CD4-positive, alpha-beta T cell treated with Interleukin-21 for 1 hour (primary cell): ENCODE measurements at places on chromosomes 6 and 20.
A peak's percentile ranks its signal among the peaks of the same experiment; 100 is the strongest.

DNA sequence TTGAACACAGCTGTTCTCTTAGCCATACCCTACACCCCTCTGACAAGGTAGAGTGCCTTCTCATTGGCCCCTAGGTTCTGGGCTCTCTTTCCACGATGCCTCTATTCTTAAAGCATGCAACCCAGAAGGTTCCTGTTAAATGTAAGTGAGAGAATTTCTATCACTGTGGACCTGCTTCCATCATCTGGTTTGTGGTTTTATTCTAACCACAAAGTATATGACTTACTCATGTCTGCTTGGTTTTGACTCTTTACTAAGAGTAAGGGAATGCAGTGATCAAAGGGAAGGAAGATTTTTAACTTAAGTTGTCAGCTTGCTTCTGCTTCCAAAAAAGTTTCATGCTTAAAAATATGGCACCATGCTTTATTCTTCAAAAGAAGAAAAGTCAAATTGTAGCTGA, 80.2 kb downstream of the ANKEF1 start:
- DNase-seq = no peak

DNA sequence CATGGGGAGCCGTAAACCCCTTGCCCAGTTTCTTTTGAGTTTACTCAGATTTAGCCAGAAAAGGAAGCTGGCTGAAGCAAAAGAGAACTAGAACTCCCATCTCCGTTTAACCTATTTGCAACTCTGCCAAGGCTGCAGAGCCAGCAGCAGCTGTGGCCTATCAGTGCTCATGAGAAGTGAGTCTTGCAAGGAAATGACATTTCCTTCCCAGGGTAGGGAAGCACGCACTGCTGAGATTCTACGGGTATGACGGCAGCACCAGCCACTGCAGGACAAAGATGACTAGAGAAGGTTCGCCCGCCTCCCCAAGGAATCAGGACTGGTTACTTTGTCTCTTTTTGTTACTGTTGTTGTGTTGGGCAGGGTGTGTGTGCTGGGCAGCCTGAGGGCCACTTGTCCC, 47.6 kb downstream of the PPP1R3G start:
- DNase-seq = no peak

DNA sequence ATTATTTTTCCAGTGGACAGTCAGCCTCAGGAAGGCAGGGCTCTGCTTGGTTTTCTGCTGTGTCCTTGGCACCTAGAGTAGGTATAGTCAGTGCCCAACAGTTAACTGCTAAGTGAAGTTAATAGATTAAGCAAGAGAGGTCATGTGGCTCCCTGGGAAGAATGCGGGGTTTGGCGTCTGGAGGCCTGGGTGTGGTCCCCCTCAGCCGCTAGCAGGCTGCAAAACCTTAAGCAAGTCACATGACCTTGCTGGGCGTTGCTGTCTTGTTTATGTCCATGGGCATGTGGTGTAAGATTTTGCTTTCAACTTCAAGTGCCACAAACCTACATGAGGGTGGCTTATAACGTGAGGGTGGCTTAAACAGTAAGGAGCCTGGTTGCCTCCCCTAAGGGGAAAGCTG, 75.5 kb upstream of the SCP2D1 start:
- peak; percentile 66 for DNase-seq

- no peak for DNase-seq
These were observed 13.2 kb downstream of the CITED2 start for GRCh38 chr6:139361211-139361610.

DNA sequence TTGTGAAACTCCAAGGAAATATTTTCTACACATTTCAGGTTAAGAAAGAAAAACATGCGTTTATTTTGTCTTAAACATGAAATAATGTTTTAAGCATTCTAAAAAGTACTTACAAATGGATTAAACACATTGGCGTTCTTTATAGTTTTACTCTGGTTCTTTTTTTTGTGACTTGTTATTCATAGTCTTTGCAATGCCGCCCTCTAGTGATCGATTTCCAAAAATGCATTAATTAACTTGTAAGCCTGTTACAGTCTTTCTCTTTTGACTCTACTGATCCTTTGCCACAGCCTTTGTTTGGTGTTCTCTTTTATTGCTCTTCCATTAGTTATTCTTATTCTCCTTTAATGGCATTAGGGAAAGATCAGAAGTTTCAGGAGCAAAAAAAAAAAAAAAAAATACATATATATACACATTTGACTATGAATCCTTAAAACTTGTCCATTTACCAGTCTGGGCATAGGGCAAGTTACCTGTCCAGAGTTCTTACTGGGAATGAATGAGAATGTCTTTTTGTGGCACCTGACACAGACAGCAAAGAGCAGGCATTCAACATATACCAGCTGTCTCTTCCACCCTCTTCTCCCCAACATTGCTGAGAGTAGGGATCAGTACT, 59.9 kb downstream of the MACROD2 start:
- DNase-seq = peak; percentile 18

GRCh38 chr6:88449770-88450169, 283.6 kb upstream of the CNR1 start:
- DNase-seq = no peak

DNA sequence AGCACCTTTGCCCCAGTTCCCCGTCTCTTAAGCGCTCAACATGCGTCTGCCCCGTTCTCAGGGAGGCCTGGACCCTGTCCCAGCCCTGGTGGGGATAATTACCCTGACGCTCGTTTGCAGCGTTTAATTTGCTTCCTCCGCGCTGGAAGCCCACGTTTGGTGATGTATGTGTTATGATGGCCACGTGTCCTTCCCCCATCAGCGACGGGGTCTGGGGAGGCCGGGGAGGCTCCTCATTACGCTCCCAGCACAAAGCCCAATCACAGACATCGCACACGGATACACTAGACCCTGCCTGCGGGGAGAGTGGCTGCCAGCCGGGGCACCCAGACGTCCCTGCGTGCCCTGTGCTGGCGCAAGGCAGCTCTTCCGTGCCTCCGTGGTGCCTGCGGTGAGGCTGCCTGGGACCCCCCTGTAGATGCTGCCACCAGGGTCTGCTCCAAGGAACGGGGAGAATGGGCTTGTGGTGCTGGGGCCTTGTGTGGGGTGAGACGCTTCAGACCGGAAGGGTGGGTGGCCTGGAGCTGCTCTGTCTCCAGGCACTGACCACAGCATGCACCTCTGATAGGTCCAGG, 10.2 kb upstream of the CHRNA4 start:
- no peak for DNase-seq

DNA sequence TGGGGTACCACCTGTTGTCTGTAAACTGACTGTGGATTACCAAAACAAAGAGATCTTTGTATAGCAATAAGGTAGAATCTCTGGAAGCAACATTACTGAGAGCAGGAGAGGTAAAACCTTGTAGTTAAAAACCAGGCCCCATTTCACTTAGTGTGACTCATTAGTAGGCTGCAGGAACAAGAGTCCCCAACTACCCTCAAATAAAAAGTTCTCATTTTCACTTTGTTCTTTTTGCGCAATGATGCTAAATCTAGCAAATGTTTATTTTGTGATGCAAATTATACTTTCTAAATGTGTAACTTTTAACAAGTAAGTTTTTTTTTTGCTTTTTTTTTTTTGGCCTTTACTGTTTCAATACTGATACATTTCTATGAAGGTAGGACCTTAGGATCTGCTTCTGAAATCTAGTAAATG, 67.1 kb downstream of the ESF1 start:
- no peak for DNase-seq

- no peak for DNase-seq
These were observed 105.6 kb downstream of the CDH26 start for GRCh38 chr20:60063739-60064380.

GRCh38 chr20:5539691-5540090, 210.5 kb upstream of the SHLD1 start:
- DNase-seq = no peak

- DNase-seq = no peak
These were observed 182.3 kb downstream of the MTFR2 start for GRCh38 chr6:136067731-136068341.

- no peak for DNase-seq
These were observed 113.3 kb downstream of the CDKAL1 start for GRCh38 chr6:20647585-20647984.

GRCh38 chr6:24440897-24441598, 38.3 kb downstream of the MRS2 start:
- DNase-seq = no peak

- peak; percentile 17 for DNase-seq
These were observed 73.7 kb downstream of the EDN1 start for GRCh38 chr6:12363651-12364381.

DNA sequence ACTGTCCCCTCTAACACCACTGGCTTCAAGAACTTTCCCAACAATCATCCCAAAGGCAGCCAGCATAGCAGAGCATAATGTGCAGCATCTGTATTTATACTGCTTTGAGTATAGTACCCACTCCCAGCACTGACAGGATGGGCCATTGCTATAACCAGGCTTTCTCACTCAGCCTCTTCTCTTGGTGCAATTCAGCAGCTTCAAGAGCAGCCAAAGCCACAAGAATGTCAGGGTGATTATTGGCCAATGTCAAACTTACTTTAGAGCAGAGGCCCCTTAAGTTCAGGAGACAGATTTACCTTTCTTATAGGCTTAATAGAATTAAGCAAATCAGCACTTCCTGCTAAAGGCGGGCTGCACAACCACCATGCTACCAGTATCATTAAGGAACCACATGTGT, 232.4 kb upstream of the RSPO3 start:
- DNase-seq = no peak

DNA sequence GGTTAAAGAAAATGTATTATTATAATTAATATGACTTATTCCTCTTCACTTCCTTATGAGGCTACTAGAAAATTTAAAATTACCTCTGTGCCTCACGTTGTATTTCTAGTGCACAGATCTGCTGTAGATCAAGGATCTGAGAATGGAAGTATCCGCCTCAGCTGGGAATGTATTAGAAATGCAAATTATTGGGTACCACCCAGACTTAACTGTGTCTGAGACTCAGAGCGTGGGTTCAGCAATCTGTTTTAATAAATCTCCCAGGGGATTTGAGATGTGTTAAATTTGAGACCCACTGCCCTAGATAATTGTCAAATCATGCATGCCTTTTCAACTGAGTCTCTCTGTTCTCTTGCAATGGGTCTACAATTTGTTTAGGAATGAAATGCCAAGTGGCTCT, 658.0 kb upstream of the NOX3 start:
- DNase-seq = no peak

GRCh38 chr6:136791296-136792094, 782 bp downstream of the MAP3K5 start:
- peak; percentile 53 for DNase-seq

DNA sequence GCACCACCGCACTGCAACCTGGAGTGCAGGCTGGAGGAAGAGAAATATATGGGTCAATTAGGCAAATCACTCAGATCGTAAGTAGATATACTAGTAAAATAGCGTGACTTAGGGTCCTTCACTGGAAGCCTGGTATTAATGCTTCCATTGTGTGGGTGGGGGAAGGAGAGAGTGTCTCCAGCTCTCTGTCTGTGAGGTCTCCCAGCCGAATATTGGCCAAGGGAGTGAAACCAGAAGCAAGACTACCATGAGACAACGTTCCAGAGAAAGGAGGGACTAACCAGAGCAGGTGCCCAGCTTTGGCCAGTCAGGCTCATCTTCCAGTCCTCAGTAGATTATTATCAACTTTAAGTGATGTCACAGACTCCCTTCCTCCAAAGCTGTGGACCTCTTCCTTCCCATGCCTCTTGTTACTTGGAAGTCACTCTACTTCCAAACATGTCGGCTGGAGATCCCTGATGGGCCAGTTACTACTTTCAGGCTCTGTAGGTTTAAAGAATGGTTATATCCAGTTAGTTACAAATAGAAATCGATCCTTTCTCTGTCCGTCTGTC, 28.8 kb downstream of the MTHFD1L start:
- no peak for DNase-seq

- DNase-seq = no peak
These were observed 27.8 kb downstream of the SPATA2 start for GRCh38 chr20:49887251-49888211.

DNA sequence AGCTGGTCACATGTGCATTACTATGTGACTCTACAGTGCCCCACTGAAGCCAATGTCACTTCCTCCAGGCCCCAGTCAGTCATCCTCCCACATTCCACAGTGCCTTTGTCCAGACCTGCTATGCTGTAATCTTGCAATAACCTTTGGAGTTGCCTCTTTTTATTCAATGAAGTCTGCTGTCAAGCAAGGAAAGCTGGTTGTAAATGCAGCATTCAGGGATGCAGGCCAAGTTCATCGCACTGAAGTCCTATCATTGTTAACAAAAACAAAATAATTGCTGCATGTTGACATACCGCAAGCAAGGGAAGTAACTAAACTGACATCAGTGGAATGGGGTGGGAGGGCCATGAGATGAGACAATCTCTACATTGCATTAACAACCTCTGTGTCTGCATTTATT, 131.2 kb upstream of the CDYL start:
- no peak for DNase-seq

- DNase-seq = no peak
These were observed 15.8 kb downstream of the TSPYL4 start for GRCh38 chr6:116238083-116238482.

DNA sequence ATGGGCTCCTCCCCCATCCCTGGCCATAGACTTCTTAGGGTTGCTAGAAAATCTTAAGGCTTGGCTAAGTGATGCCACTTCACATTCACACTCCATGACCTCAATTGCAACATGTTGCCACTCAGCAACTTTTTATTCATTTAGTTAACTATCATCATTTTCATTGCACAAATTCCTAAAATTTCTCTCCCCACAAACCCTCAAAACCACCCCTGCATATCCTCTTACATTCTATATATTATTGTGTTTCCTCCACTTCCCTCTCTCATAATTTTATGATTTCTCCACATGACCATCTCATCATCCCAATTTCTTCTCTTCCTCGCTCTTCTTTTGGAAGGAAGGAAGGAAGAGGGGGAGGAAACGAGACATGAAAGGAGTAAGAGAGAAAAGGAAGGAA, 436.0 kb downstream of the HACE1 start:
- DNase-seq = no peak

DNA sequence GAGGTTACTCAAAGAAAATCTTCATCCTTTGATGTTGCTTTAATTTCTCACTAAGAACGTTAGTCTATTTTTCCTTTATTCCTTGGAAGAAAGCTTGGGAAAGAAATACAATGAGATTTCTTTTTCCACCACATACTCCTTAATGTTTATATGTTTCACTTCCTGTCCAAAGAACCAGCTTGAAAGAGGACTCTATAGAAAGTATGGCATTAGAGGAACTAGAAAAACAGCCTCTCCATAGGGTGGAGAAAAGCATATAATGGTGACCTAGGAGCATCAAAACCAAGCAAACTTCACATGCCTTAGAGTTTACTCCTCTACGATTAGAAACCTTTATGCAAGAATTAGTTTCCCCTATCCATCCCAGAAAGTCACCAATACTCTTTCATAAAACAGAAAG, 131.1 kb downstream of the OPRM1 start:
- no peak for DNase-seq

GRCh38 chr6:7687145-7688111, 38.5 kb upstream of the BMP6 start:
- no peak for DNase-seq

- no peak for DNase-seq
These were observed 120.3 kb upstream of the MAFB start for GRCh38 chr20:40809361-40809760.

DNA sequence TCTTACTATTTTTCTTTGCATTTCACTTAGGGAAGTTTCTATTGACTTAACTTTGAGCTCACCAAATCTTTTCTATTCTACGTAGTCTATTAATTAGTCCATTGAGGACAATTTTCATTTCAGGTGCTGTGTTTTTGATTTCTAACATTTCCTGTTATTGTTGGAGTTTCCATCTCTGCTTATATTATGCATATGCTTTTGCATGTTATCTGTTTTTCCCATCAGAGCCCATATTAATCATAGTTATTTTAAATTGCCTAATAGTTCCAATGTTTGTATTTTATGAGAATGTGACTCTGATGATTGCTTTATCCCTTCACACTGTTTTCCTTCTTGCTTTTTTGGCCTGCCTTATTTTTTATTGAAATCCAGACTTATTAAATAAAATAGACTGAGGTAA, 414.5 kb upstream of the OPRM1 start:
- no peak for DNase-seq

- DNase-seq = no peak
These were observed 326.7 kb upstream of the MAN1A1 start for GRCh38 chr6:119676230-119676629.
